Activated CD4-positive, alpha-beta memory T cell treated with anti-CD3 and anti-CD28 coated beads for 36 hours (primary cell): ENCODE measurements at places on chromosomes 3 and 15. TPM values are rescaled to one million over a fixed set of nuclear protein-coding genes. Genes with fewer than 3 reads are reported as not detected.

DNA sequence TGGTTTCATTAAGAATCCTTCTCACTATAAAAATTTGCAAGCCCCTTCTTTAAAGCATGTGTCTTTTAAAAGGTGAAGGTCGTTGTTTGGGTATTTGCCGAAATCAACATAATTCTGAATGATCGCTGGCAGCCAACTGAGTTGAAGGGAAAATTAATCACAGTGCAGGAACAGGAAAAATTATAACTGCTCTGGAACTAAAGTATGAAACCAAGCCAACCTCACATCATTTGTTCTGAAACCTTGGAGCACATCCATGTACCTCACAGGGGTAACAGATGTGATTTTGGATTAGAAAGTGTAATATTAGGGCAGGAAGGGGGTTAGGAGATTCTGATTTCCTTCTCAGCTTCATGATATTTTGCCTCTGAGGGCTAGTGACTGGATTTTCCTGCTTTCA is 52.2 kb upstream of the PTX3 start:
- H3K27ac ChIP-seq: no peak overlapping the region
- DNase-seq: no peak
- H3K4me1 ChIP-seq: no peaks in the 10 kb centered on the region
- no peak overlapping the region for H3K4me3 ChIP-seq
- no peaks in the 10 kb centered on the region for H3K27me3 ChIP-seq

DNA sequence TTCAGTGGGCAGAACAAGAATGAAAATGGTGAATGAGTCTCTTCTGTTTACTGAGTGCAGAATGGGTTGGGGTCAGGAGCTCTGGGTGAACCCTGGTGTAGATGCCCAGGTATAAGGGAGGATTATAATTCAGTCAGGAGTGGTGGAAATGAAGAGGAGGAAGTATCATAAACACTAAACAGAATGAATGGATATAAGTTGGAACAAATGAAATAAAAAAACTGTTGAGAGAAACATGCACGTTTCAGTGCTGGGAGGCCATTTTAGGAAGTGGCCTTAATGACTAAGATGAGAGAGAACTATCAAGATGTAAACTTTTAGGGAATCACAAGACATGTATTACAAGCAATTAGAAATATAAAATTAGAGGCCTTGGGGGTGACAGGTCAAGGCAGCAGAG is 32.8 kb upstream of the LEKR1 start:
- H3K4me3 ChIP-seq: no peak overlapping the region
- DNase-seq: no peak
- H3K27ac ChIP-seq: peak overlapping the region; percentile 14
- no peaks in the 10 kb centered on the region for H3K36me3 ChIP-seq
- H3K27me3 ChIP-seq: no peaks in the 10 kb centered on the region

DNA sequence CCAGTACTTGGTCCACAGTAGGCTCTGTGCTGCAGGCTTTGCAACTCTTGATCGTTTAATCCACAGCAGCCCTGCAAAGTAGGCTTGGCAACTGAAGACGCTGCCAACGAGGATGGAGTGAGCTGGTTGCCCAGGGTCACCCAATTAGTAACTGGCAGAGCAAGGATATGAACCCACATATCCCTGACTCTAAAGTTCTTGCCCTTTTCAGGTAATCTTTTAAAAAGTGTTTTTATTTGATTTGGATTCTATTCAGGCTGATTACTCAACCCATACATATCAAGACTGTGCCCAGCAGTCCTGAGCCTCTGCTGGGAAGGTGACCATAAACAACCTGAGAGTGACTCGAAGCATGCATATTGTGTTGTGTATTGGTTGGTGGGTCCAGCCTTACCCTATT is 50.3 kb downstream of the PSMD6 start:
- peaks cover 5% of the 10 kb centered on the region for H3K36me3 ChIP-seq
- DNase-seq: no peak
- no peak overlapping the region for H3K4me3 ChIP-seq
- H3K27ac ChIP-seq: peak overlapping the region; percentile 86

DNA sequence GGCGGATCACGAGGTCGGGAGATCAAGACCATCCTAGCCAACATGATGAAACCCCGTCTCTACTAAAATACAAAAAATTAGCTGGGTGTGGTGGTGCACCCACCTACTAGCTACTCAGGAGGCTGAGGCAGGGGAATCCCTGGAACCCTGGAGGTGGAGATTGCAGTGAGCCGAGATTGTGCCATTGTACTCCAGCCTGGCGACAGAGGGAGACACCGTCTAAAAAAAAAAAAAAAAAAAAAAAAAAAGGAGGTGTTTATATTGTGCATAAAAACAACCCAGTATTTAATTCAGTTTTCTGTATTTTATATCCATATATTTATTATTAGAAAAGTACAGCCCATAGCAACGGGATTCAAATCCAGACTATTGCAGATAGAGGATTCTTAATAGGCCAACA is 129.1 kb upstream of the SOX2 start:
- no peaks in the 10 kb centered on the region for H3K4me1 ChIP-seq
- H3K36me3 ChIP-seq: no peaks in the 10 kb centered on the region
- no peak overlapping the region for H3K4me3 ChIP-seq
- no peak overlapping the region for H3K27ac ChIP-seq
- H3K27me3 ChIP-seq: no peaks in the 10 kb centered on the region

DNA sequence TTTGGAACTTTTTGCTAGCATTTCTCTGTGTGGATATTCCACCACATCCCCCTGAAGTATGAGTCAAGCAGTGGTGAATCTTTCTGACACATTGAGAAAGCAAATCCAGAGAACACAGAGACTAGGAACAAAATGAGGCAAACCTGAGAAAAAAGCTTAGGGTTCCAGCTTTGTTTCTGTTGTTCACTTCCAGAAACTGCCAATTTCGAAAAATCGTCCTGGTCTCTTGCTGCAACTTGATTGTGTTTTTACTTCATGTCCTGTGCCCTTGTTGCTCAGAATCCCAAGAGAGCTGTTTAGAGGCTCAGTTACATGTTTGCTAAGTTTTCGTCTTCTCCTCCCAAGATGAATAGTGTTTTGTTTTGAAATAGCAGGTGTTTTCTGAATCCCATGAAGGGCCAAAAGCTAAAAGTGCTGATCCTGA is 13.7 kb downstream of the MAP2K1 start:
- peaks cover 74% of the 10 kb centered on the region for H3K4me1 ChIP-seq
- peak overlapping the region; percentile 6 for H3K27ac ChIP-seq
- no peaks in the 10 kb centered on the region for H3K27me3 ChIP-seq

DNA sequence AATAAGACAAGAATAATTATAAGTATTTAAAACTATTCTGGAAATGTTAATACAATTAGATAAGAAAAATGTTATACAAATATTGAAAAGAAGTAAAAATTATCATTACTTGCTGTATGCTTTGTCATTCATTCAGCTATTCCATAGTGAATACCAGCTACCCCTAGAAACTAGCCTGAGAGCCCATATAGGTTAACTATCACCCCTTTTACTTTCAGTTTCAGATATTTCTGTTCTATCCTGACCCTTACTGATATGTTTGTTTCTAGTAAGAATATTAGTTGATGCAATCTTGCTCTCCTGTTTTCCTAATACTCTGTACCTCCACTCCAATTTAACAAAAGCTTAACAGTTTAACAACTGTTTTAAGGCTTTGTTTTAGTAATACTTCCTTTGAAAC is 31.6 kb downstream of the FAM227B start:
- no peak overlapping the region for H3K27ac ChIP-seq
- no peak overlapping the region for H3K4me3 ChIP-seq
- H3K4me1 ChIP-seq: peaks cover 2% of the 10 kb centered on the region

The CYB561D2 gene
- 20.1 TPM for total RNA-seq

The KCNAB1 gene
- not detected for total RNA-seq

The GPR62 gene
- not detected for total RNA-seq

The IL5RA gene
- 0.74 TPM for total RNA-seq

The GUCA1C gene
- total RNA-seq: not detected
